ENCODE measurements at places on chromosomes 1 and 21. TPM values are rescaled to one million over a fixed set of nuclear protein-coding genes. Genes with fewer than 3 reads are reported as not detected.

GRCh38 chr1:226236826-226237225, 13.4 kb downstream of the MIXL1 start:
- DNase-seq, result no peak

DNA sequence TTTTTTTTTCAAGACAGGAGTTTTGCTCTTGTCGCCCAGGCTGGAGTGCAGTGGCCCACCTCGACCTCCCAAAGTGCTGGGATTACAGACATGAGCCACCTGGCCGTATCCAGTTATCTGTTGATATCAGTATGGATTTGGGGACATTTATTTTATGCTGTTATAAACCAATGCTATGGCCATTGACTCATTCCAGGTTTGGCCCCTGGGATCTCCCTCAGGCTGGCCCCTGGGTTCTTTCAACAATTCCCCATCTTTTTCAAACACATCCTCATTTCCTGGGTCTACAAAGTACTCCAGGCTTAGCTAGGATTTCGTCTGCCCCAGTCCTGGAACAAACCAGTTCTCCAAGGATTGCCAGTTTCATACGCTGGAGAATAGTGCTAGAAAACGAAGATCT, 44.1 kb downstream of the WDR4 start:
- DNase-seq, result no peak

Gene MPL
- 39.6 TPM for total RNA-seq

DNA sequence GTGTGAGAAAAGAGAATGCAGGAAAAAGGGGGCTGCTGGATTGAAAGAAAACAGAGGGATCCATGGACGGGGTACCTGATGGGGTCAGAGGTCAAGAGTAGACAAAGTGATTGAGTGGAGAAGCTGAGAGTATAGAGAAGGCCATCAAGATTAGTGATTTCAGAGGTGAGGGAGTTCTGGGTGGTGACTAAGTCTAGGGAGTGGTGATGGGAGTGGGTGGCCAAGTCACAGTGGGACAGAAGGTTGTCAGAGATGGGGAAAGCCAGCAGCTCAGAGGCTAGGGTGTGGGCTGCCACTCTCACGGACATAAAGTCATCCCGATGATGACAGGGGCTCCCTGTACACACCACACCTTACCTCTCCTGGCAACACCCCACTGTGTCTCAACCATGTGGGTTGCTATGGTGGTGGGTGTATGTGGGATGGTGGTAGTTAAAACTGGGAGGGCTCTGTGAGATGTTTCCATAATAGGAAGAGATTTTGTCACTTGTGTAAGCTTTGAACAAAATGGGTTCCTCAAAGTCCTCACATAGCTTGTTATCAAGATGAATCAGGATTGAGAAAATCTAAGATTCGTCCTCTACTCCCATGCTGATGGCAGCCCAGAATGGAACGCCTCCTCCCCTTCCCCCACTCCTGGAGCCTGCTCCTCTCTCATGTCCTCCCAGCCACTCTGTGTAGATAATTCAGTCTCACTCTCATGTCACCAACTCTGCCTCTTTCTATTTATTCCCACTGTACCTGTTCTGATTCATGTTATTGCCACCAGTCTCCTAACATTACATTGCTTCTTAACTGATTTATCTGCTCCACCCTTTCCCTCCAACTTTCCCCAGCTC, 20.3 kb upstream of the CSF1 start:
- no peak for DNase-seq

Gene TTC22
- 5.7 TPM for total RNA-seq

DNA sequence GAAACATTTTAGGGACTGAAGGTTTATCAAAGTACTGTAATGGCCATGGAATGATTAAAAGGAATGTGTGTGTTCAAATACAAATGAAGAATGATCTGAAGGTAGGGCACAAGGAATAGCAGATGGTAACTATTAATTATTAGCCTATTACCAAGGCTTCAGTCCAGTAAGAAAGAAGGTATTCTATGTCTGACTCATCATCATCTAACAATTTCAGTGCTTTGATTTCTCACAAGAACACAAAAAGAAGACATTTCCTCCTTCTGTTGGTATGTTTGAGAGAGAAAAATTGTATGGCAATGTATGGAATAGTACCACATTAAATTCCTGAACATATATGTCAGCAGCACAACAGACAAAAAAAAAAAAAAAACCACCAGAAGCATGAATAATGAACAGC, 57.5 kb downstream of the TYW3 start:
- DNase-seq, result no peak

Gene CFAP141
- not detected for total RNA-seq

- no peak for DNase-seq
Observed at GRCh38 chr1:73803380-73803779, 394.6 kb downstream of the LRRIQ3 start.

Gene CFAP107
- total RNA-seq, result not detected

Gene RORC
- total RNA-seq, result 0.54 TPM

GRCh38 chr21:32519945-32520874, 65.1 kb downstream of the TCP10L start:
- no peak for DNase-seq

GRCh38 chr21:38433471-38433870, 64.8 kb downstream of the ERG start:
- DNase-seq, result no peak

GRCh38 chr21:37784591-37785318, 131.5 kb downstream of the KCNJ6 start:
- DNase-seq, result no peak

GRCh38 chr1:243927381-243927780, 77.3 kb upstream of the AKT3 start:
- DNase-seq, result no peak

DNA sequence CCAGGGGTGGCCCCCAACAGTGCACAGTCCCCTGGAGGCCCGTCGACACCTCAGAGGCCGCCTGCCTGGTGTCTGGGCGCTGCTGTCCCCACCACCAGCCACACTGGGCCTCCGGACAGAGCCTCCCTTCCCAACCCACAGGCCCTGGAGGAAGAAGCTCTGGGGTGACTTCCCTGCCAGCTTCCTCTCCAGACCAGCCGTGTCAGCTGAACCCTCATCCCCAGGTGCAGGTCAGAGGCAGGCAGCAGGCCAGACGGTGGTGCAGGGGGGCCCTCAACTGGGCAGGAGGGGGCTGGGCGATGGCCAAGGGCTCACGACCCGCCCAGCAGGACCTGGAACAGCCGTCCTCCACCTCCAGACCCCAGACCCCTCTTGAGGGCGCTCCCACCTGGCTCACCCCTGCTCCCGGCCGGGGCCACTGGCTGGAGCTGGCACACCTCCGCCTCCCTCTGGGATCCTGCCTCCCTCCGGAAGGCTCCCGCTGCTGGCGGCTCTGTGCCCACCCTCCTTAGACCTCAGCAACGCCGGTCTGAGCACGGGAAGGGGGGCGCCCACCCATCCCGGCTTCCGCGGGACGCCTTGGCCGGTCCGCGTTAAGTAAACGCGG, 520 bp downstream of the TNFRSF18 start:
- no peak for DNase-seq

GRCh38 chr1:45340816-45341466, 701 bp upstream of the MUTYH start:
- no peak for DNase-seq

DNA sequence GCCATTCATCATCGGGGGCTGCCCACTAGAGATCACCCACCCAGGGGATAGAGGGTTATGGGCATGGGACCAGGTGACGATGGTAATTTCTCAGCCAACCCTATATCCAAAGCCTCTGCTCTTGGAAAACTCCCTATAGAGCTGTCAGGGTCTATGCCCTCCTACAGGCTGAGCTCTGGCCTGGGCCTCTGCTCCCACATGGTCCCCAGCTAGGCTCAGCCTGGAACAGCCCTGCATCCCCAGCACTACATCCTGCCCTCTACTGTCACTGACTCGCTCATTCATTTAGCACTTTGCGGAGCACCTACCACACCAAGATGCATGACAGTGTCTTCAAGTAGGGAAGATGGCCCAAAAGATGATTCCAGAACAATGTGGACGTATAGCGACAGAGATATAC, 45.0 kb upstream of the EPS8L3 start:
- DNase-seq, result no peak

- DNase-seq, result no peak
Observed at GRCh38 chr1:205071801-205072200, 12.5 kb downstream of the TMEM81 start.

GRCh38 chr21:31318971-31319370, 25.1 kb downstream of the TIAM1 start:
- DNase-seq, result no peak

GRCh38 chr1:38527373-38527966, 332.1 kb downstream of the RRAGC start:
- no peak for DNase-seq

Gene TINAGL1
- 8.1 TPM for total RNA-seq

DNA sequence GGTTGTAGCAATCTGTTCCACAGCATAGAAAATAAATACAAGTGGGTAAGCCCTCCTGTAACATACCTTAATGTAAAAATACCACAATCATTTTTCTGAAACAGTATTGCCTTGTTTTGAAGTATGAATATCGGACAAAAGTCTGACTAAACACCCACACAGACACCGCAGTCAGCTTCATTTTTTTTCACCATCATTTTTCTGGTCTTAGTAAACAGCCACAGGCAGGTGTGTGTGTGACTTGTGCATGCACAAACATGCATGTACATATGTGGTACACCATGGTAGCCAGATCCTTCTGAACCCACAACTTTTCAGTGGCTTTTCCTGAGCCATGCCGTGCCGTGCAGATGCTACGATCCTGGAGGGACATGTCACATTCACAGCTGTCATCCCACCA, 261.7 kb downstream of the PCP4 start:
- DNase-seq, result no peak

GRCh38 chr21:29434081-29434480, 135.4 kb downstream of the BACH1 start:
- DNase-seq, result no peak

DNA sequence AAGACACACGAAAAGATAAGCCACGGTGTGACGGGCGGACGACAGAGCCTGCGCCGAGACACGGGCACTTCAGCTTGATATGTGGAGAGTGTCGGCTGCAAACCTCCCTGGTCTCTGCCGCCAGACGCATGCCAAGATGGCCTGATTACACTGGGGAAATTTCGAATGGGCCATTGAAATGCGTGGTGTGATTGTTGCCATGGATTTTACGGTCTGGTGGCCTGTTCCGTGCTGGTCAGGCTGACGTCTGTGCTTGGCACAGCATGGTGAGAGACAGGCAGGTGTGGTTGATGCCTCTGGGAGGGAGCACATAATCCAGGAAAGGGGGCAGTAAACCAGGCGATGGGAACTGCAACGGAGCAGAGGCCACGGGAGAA, 105.6 kb upstream of the TMPRSS2 start:
- no peak for DNase-seq

GRCh38 chr1:48744032-48744431, 32.7 kb downstream of the BEND5 start:
- DNase-seq, result no peak

- no peak for DNase-seq
Observed at GRCh38 chr1:36653850-36654249, 171.1 kb upstream of the CSF3R start.

- no peak for DNase-seq
Observed at GRCh38 chr1:17665054-17665453, 90.1 kb upstream of the ACTL8 start.

GRCh38 chr1:11924334-11925195, 1.7 kb downstream of the KIAA2013 start:
- DNase-seq, result no peak
